Ovary (tissue), 10 donors: ENCODE measurements at places on chromosomes 3 and 15. TPM values are rescaled to one million over a fixed set of nuclear protein-coding genes. Genes with fewer than 3 reads are reported as not detected.

DNA sequence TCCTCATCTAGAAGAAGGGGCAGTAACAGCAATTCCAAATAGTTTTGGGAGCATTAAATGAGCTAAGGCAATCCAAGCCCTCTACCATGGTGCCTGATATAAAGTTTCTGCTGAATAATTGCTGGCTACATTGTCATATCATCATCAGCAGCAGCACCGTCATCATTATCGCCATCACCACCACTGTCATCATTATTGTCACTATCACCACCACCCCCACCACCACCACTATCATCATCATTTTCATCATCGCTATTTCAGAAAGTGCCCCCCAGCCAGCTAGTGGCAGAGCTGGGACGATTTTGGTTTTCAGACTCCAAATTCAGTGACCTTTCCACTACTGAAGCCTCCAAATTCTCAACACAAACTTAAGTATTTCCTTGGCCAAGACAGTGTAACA lies 15.0 kb downstream of the XCR1 start:
- no peak for DNase-seq

DNA sequence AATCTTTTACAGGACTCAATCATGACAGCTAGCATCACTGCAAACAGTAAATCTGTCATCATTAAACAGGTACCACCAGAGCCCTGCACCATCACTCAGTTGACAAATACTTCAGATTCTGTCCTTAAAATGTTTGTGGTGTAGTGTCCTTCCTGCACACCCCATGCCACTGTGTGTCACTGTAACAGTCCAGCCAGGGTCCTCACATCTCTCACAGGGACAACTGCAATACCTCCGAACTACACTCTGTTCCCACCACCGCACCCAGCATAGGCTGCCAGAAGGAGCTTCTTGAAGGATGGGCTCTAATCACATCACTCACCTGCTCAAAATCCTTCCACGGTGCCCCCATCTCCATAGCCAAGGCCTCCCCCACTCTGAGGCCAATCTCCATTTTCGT lies 90.2 kb upstream of the FGF12 start:
- DNase-seq: no peak

GRCh38 chr3:136664771-136665170 lies 87.4 kb downstream of the STAG1 start:
- DNase-seq: no peak

- no peak for DNase-seq
These were observed 172.7 kb downstream of the RORA start for GRCh38 chr15:61056386-61056785.

GRCh38 chr15:46126581-46126980 lies 491.8 kb downstream of the SQOR start:
- DNase-seq: no peak

- no peak for DNase-seq
These were observed 51.9 kb upstream of the PFN2 start for GRCh38 chr3:150022381-150023238.

- DNase-seq: no peak
These were observed 17.4 kb upstream of the ANKRD34C start for GRCh38 chr15:79265167-79265566.

DNA sequence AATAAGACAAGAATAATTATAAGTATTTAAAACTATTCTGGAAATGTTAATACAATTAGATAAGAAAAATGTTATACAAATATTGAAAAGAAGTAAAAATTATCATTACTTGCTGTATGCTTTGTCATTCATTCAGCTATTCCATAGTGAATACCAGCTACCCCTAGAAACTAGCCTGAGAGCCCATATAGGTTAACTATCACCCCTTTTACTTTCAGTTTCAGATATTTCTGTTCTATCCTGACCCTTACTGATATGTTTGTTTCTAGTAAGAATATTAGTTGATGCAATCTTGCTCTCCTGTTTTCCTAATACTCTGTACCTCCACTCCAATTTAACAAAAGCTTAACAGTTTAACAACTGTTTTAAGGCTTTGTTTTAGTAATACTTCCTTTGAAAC lies 31.6 kb downstream of the FAM227B start:
- no peak for DNase-seq

DNA sequence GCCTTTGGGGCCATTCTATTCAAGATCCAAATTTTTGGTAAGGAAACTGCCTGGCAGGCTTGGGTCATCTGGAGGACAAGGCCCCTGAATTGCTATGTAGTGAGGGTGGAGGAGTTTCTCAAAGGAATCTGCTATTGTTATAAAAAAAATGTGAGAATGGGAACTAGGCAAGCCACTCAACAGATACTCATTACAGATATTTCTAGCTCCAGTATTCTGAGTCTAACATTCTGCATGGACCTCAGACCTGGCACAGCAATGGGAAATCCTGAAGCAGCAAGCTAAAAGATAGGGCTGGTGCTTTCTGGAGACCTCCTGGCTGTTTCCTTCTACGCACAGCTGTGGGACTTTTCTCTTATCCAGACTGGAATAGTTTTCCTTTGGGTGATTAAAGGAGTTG lies 430.7 kb upstream of the RBMS3 start:
- DNase-seq: no peak

DNA sequence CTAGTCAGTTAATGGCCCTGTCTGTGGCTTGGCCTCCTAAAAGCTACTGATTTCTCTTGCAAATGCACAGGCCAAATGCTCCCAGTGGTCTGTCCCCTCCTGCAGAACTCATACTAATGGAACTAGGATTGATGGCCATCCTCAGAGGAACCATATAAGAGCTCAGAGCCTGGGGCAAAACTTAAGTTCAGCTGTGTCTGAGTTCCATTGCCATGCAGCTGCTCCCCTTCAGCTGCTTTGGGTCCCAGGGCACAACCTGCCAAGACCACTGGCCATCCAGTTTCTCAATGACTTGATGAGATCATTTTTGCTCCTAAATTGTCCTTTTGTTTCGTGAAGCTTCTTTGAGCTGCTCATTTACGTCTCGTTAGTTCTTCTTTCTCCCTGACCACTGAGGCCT lies 529.5 kb upstream of the TBL1XR1 start:
- no peak for DNase-seq

GRCh38 chr3:124512881-124513609 lies 217.2 kb upstream of the UMPS start:
- DNase-seq: no peak

- DNase-seq: no peak
These were observed 15.0 kb downstream of the SFMBT1 start for GRCh38 chr3:53030619-53031449.

- no peak for DNase-seq
These were observed 377.1 kb upstream of the GOLIM4 start for GRCh38 chr3:168472783-168473182.

DNA sequence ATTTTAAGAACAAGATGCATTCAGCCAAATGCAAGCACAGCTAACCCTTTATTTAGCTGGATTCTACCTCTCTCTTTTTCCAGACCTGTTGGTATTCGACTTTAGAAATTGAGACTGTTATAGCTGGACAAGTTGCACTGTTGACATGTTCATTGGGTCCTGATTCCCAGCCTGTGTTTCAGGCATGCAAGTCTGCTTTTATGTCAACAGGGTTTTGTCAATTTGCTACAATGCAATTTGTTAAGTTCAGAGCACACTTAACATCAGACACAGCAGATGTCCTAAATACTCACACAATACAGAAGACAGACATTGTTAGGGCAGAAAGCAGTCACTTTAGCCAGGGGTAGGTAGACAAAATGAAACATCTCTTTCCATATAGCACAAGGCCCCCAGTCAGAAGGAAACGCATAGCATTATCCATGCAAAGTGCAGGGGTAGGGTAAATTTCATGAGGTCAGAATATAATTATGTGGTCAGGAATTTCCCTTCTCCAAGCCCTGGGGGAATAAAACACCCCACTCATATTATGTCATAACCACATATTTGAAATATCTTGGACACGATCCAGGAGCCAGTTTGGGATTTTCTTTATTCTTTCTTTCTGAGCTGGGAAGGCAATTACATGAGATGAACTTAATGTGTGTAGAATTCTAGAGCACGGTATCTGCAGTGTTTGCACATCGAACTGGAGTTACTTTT lies 504.1 kb downstream of the NTRK3 start:
- DNase-seq: no peak

DNA sequence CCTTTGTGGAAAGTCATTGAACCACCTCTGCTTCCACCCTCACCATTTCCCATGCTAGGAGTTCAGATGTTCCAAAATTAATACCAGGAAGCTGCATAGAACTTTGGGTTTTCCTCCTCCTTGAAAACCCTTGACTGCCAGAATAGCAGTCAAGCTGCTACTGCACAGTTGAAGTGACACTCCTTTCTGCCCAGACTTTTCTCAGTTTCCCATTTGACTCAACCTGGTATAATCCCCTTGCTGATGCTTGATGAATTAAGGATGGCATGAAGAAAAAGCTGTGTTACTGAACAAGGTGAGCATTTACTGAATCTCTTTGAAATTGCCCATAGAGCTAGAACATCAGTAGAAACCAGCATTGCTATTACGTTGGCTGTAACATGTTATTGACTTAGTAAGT lies 286.0 kb downstream of the EDEM1 start:
- no peak for DNase-seq

DNA sequence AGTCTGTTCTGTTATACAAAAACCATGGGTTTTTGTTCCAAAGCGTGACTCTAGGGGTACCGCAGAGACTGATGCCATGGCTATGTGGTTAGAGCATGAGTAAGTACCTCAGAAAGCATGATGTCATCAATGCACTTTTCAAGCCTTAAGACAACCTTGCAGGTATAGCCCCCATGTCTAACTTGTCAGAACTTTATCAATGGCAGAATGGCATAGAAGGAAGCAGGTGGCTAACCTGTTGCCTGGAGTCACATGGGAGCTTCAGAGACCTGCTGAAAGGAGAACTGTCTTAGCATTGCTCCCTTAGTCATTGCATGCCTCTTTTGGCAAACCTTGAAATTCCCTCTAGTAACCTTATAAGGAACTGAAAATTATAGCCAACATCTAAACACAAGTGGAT lies 52.5 kb downstream of the EOMES start:
- no peak for DNase-seq

- no peak for DNase-seq
These were observed 12.2 kb upstream of the IQCF5 start for GRCh38 chr3:51887620-51888019.

DNA sequence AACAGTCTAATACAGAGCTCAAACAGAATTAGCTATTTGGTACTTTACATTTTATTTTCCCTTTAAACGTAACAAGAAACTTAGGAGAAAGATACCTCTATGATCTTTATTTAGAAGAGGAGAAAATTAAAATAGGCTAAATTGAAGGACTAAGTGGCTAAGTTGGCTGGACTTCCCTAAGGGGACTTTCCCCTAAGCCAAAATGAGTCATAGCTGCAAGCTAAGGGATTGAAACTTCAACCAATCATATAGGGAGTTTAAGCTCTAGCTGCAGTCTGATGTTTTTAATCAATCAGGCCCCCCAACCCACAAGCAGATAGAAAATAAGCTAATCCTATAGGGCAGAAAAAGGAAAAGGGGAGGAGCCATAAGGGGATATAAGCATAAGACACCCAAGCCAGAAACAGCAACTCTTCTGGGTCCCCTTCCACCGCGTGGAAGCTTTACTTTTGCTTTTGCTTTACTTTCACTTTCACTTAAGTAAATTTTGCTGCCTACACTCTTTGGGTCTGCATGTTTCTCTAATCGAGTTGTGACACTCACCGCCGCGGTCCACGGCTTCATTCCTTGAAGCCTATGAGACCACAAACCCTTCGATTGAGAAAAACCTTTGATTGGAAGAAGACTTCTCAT lies 1108.5 kb upstream of the EPHA6 start:
- no peak for DNase-seq

GRCh38 chr3:180633722-180634121 lies 31.8 kb downstream of the TTC14 start:
- no peak for DNase-seq

DNA sequence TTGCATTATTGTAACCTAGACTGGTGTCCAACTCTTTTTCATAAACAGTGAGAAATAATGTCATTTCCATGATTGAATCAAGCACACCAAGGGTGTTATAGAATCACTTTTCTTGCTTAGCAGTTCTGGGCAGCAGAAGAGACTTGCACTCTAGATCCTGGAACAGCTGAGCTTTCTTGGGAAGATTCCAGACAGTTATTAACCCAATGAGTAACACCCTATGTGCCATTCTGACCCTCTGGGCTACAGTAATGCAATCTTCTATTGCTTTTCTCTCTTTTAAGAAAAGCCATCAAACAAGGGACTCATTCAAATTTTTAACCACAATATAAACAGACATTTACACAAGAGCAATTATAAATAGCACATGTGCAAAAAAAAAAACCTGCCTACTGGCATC lies 39.3 kb upstream of the USP3 start:
- no peak for DNase-seq

- DNase-seq: no peak
These were observed 27.1 kb downstream of the FILIP1L start for GRCh38 chr3:100087198-100087597.

DNA sequence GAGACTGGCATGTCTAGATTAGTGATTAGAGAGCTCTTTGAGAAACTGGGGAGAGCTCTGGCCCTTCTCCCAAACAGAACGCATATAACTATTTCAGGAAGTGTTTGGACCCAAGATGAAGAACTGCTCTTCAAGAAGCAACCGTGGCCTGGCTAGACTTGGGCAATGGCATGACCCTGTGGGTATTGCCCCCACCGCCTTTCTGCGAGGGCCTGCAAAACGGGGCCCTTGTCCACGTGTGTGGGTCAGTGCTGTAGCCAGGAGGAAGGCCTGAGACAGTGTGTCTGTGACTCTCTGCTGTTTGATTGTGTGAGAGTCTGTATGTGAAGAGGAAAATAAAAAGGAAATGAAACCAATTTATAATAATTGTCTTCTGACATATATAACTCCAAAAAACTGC lies 42.5 kb downstream of the EEFSEC start:
- DNase-seq: no peak

DNA sequence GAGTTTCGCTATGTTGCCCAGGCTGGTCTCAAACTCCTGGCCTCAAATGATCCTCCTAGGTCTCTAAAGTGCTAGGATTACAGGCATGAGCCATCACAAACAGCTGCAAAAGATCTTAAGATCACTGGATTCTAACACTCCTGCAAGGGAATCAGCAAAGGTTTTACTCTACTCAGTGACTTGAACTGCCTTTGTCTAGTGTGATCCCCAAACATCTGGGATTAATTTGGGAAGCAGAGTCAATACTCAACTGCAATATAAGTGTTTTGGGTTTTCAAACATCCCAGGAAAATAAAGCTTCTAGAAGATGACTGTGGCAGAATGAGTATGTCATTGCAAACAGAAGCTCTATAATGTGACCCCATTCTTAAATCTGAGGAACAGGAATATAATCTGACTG lies 7.2 kb downstream of the SPG21 start:
- DNase-seq: no peak

Gene MYD88
- polyA plus RNA-seq: 19.1 TPM

Gene NANOGP8
- 0.16 TPM for polyA plus RNA-seq

Gene MAP3K13
- polyA plus RNA-seq: 29.8 TPM

Gene GADL1
- 0.22 TPM for polyA plus RNA-seq

Gene PAQR9
- 0.07 TPM for polyA plus RNA-seq

Gene PHLDB2
- polyA plus RNA-seq: 9.0 TPM

Gene IQCF5
- polyA plus RNA-seq: not detected

Gene HAUS2
- 18.7 TPM for polyA plus RNA-seq

Gene MINDY2
- 10.0 TPM for polyA plus RNA-seq

Gene HDC
- 2.4 TPM for polyA plus RNA-seq

Gene MKRN3
- polyA plus RNA-seq: 0.38 TPM

Gene SPATA12
- 0.12 TPM for polyA plus RNA-seq

Gene XIRP1
- 0.13 TPM for polyA plus RNA-seq

Gene PLCB2
- 3.2 TPM for polyA plus RNA-seq

Gene GOLGA6A
- not detected for polyA plus RNA-seq

Gene KNL1
- 0.15 TPM for polyA plus RNA-seq
